AG08396 (cell line): ENCODE measurements at places on chromosomes 1 and 21.

- DNase-seq = peak; percentile 75
Observed at GRCh38 chr1:162136760-162137159, 67.3 kb downstream of the NOS1AP start.

GRCh38 chr1:165635329-165635728 lies 4.3 kb downstream of the MGST3 start:
- DNase-seq = no peak

- DNase-seq = peak; percentile 23
Observed at GRCh38 chr1:108149796-108150467, 50.2 kb downstream of the SLC25A24 start.

DNA sequence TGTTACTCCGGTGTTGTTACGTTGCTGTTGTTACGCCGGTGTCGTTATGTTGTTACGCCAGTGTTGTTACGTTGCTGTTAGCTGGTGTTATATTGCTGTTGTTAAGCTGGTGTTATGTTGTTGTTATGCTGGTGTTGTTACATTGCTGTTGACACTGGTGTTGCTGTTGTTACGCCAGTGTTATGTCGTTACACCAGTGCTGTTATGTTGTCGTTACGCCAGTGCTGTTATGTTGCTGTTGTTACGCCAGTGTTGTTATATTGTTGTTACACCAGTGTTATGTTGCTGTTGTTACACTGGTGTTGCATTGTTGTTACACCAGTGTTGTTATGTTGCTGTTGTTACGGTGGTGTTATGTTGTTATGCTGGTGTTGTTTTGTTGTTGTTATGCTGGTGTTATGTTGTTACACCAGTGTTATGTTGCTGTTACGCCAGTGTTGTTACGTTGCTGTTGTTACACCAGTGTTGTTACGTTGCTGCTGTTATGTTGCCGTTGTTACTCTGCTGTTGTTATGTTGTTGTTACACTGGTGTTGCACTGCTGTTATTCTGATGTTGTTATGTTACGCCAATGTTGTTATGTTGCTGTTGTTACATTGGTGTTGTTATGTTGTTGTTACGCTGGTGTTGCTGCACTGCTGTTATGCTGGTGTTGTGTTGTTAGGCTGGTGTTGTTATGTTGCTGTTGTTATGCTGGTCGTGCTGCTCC lies 25.6 kb downstream of the H6PD start:
- no peak for DNase-seq

- no peak for DNase-seq
Observed at GRCh38 chr1:238777551-238777950, 608.8 kb upstream of the CHRM3 start.

GRCh38 chr1:77412069-77412819 lies 130.4 kb downstream of the AK5 start:
- no peak for DNase-seq

DNA sequence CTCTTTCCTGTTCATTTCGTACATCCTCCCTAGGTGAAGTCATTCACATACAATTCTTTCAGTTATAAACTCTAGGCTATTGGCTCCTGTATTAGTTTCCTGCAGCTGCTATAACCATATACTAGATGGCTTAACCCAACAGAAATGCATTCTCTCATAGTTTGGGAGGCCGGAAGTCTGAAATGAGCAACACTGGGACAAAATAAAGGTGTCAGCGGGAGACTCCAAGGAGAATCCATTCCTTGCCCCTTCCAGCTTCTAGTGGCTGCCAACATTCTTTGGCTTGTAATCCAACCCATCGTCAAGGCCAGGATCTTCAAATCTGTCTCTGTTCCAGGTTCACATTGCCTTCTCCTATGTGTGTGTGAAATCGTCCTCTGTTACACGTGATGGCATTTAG lies 71.3 kb downstream of the TOR3A start:
- DNase-seq = no peak

DNA sequence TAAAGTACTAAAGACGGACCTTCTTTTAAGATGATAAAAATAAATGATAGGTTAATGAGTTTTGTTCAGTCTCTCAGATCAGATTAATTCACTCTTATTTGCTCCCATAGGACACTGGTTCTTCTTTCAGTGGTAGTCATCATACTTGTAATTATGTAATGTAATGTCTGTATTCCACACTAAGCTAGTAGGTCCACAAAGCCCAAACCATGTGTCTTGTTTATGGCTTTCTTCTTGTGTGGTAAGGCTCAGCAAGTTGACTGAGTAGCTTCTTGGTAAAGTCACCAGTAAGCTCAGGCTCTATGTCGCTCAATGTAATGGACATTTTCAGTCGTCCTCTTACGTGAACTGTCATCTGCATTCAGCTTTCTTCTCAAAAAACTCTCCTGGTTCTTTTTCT lies 2.5 kb downstream of the LYPLAL1 start:
- no peak for DNase-seq

DNA sequence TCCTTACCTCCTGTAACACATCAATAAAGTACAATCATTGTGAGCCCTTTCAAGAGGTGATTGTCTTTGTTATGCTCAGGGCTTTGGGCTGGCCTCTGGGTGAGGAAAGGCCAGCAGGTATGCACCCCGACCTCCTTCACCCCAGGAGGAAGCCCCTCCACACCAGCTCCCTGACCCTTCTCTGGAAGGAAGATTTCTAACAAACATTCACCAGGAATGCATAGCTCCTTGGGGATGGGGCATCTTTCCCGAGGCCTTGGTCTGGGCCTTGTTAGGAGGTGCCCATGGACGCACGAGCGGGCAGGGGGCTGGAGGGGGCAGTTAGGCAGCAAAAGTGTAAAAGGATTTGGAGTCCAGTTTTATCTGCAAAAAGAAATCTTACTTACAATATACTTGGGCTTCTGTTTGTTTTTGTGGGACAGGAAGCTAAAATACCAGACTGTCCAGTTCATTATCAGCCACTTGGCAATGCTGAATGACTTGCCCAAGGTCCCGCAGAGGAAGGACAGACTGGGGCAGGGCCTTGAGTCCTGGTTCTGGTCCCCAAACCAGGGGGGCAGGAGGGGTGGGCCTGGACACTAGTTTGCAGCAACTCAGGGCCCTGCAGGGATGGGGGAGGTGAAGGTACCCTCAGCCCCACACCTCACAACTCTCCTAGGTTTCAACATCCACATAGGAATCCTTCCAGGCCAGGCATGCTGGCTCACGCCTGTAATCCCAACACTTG lies 10.1 kb downstream of the ZC3H12A start:
- DNase-seq = no peak

DNA sequence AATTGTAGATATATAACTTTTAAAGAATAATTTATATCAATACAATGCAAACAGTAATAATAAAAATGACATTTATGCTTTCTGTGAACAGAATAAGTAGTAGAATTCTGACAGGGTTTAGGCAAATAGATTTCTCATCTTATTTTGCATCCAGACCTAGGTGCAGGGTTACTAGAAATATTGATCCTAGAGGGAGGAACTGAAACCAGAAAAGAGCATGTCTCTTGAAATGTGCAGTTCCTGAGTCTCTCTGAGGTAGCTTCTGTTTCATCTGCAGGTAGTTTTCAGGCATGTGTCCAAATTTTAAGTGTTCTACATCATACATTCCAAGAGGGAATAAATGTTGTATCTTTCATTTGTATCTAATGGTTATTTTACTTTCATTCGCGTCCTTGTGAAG lies 631.9 kb upstream of the ADGRL4 start:
- DNase-seq = no peak

DNA sequence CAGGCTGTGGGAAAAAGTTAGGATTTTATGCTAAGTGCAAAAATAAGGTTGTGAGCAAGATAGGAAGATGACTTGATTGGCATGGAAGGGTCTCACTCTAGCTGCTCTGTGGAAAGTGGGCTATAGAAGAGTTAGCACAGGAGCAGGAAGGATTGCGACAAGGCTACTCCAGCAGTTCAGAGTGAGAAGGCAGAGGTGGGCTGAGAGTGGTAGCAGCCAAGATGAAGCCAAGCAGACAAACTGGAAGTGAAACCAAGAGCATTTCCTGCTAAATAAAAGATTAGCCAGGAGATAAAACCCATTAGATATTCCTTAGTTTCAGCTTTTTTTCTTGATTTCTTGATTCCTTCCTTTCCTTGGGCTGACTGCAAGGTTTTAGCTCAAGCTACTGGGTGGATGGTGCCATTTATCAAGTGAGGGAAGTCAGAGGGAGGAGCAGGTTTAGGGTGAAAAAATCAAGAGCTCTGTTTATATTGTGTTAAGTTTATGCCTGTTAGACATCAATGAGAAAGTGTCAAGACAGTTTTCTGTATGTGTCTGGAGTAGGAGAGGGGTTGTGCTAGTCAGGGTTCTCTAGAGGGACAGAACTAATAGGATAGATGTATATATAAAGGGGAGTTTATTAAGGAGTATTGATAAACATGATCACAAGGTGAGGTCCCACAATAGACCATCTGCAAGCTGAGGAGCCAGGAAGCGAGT lies 33.1 kb upstream of the ZNF644 start:
- no peak for DNase-seq

DNA sequence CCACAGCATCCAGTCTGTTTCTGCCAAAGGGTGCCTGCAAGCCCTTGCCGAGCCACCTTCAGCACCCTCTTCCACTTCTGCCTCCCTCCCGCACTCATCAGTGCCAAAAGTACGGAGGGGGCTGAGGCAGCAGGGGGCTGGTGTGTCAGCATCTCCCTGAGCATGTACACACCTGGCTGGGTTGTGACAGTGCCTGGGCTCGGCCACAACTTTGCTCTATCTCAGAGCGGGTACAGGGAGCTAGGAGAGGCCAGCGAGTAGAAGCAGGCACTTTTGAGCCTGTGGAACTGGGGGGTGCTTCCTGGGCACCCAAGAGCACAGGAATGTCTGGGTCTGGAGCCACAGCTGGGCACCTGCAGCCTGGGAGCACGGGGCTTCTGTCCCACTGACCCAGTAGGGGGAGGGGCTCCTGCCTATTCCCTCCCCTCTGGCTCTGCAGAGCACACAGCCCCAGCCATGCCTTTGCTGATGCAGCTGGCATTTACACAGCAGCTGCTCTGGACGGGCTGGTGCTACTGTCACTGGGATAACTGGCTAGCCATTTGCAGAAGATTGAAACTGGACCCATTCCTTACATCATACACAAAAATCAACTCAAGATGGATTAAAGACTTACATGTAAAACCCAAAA lies 319.8 kb upstream of the RRP15 start:
- DNase-seq = no peak

- no peak for DNase-seq
Observed at GRCh38 chr1:198031086-198031485, 113.9 kb downstream of the LHX9 start.
